Pancreas (tissue), 10 donors: ENCODE measurements at places on chromosomes 2 and 18. TPM values are rescaled to one million over a fixed set of nuclear protein-coding genes. Genes with fewer than 3 reads are reported as not detected.

DNA sequence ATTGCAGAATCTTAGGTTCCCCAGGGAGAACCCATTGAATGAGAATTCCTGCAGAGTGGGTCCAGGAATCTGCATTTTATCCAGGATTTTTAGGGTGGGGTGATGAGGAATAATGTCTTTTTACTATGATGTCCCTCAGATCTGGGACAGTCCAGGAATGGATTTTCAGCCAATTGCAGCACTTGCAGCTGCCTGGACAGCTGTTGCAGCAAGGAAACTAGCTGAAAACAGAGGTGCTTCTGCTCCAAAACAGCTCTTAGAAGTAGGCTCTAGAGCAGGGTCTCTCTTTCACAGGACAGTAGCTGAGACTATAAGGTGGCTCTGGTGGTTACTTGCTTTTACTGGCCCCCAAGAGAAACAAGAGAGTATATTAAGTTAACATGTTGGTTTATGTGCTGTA lies 9.1 kb downstream of the GLI2 start:
- no peak for DNase-seq

GRCh38 chr2:15073664-15074063 lies 441.1 kb downstream of the LRATD1 start:
- DNase-seq: no peak

- peak; percentile 17 for DNase-seq
These were observed 31.9 kb upstream of the GPC1 start for GRCh38 chr2:240403396-240404104.

GRCh38 chr18:6018671-6019070 lies 123.3 kb upstream of the TMEM200C start:
- DNase-seq: no peak

DNA sequence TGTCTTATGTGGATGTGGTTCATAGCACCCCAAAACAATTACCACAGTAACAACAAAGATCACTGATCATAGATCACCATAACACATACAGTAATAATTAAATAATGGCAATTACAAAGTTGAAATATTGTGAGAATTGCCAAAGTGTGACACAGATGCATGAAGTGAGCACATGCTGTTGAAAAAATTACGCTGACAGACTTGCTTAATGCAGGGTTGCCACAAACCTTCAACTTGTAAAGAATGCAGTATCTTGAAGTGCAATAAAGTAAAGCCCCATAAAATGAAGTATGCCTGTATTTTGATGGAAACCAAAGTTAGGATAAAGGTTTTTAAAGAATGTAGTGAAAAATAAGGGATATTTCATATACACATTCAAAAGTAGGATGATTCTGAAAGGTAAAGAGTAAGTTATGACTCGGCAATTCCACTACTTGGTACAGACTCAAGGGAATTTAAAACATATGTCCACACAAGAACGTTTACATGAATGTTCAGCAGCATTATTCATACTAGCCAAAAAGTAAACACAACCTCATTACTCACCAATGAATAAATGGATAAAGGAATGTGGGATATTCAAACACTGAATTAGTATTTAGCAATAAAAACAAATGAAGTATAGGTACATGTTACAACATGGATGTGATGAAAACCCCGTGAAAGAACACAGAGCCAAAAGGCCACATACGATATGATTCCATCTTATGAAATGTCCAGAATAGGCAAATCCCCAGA lies 61.6 kb downstream of the SCN9A start:
- no peak for DNase-seq

- no peak for DNase-seq
These were observed 36.3 kb downstream of the STAT4 start for GRCh38 chr2:191114403-191114886.

- DNase-seq: no peak
These were observed 59.9 kb downstream of the ABCB11 start for GRCh38 chr2:168971261-168971660.

DNA sequence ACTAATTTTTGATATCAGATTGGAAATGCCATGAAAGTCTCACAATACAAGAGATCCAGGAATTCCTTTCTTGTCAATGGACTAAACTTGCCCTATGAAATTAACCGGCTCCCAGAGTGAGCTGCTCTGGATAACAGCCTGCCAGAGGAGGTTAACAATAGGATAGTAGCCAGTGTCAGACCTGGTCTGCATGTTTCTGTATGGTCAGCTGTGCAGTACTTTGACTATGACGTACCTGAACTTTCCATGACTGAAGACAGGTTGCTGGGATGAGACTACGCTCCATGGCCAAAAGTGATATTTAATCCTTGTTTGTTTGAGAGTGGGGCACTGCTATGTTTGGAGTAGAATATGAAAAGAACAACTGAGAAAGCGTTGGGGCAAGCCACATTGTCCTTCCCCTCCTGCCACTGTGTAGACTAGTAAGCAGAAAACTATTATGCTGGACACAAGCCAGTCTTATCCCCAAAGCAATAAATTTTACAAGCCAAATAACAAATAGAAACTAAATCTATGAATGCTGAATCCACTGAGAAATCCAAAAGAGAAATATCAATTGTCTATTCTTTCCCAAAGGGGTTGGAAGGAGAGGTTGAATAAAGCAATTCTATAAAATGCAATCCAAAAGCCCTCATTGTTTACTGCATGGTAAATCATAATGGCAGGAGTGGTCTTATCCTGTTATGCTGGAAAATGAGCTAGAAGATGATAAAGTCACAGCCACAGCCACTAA lies 115.5 kb upstream of the CYP26B1 start:
- no peak for DNase-seq

DNA sequence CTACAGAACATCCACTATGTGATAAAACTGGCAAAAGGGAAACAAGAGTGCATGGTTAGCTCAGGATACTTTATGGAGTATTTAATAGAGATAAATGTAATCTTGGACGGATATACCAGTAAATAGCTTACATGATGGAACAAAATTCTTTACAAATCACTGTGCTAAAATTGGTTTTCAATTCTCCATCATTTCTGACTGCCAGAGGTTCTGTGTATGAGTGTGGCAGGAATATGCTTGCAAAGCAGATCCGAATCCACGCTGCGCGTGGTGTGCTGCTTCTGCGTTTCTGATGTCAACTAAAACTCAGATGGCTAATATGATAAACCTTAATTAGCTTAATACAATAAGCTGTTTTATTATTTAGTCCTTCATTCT lies 2.1 kb downstream of the ZNF532 start:
- DNase-seq: no peak

DNA sequence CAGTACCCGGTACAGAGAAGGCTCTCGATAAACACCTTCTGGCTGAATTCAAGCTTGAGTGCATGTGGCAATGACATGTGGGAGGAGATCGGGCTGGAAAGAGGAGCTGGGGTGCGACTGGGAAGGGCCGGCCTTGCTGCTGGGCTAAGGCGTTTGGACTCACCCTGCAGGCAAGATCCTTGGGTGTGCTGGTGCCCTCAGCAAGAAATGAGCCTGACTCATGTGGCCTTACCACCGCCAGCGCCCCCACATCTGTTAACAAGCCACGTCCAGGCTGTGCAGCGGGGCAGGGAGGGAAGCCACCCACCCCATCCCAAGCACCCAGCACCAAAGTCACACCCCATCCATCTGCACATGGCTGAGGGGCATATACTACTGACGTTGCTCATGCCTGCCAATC lies 1.3 kb downstream of the HS1BP3 start:
- no peak for DNase-seq

- DNase-seq: no peak
These were observed 132.8 kb downstream of the PARD3B start for GRCh38 chr2:204678031-204678430.

GRCh38 chr2:194602750-194603149 lies 1054.3 kb upstream of the SLC39A10 start:
- DNase-seq: no peak

DNA sequence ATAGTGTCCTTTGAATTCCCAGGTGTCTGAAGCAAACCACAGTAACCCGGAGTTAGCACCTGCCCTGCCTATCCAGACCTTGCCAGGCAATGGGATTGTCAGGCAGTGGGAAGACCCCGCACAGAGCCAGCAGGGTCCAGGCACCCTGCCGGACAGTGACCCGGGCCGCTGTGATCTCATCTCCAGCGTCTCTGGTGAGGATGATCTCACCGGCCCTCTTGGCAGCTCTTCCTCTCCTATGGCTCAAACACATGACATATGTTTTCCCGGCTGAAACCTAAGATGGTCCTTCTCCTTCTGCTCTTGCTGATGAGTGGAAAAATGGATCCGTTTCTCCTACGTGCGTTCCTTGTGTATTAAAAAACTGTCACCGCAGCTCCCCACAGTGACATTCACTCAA lies 75.1 kb downstream of the ACOXL start:
- no peak for DNase-seq

- DNase-seq: no peak
These were observed 151.8 kb downstream of the DNER start for GRCh38 chr2:229562472-229563127.

GRCh38 chr2:207119048-207119447 lies 46.7 kb downstream of the KLF7 start:
- no peak for DNase-seq

DNA sequence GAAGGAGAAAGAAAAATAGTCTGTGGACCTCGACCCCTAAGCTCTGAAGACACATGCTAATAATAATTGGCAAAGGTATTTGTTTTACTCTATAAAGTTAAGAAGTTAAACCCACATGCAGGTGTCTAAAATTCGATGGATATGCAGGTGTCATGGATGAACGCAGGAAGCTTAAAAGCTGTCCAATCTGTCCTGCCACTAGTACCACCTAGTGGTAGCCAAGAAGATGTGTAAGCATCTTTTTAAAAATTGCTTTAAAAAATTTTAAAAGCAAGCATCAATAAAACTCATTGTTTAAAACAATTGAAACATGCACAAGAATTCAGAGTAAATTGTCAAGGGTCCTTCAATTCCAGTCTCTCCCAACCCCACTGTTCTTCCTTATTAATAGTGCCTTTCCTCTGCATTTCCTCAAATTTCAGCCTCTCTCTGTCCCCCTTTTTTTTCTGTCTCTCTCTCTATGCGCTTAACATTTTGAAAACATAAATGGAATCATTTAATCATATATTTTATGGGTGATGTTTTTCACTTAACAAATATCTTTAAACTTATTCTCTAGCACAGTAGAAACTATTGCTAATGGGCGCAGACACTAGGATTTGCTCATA lies 30.6 kb upstream of the PPP3R1 start:
- DNase-seq: no peak

DNA sequence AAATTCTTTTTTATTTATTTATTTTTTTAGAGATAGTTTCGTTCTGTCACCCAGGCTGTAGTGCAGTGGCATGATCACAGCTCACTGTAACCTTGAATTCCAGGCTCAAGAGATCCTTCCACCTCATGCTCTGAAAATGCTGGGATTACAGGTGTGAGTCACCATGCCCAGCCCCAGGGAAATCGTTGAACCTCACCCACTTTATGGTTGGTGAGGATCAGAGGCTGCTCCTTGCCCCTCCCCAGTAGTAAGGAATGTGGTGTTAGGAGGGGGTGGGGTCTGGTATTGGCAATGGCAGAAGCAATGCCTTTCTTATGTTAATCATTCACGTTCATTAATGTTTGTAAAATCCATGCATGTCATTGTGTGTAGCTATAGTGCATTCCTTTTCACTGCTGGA lies 161.9 kb downstream of the SUCLG1 start:
- no peak for DNase-seq

DNA sequence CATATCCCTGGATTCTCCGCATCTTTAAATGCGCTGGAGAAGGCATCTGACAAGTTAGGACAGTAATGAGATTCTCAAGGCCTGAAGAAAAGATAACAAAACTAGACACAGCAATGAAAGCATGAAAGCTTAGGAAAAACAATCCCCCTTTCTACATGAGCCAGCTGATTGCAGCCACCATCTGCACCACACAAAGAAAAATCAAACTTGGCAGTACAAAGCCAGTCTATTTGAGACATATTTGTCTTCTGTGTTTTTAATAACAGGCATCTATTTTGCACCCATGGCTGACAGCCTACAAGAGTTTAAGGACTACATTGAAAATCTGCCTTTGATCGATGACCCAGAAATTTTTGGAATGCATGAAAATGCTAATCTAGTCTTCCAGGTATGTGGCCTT lies 83.6 kb downstream of the TRABD2A start:
- DNase-seq: no peak

DNA sequence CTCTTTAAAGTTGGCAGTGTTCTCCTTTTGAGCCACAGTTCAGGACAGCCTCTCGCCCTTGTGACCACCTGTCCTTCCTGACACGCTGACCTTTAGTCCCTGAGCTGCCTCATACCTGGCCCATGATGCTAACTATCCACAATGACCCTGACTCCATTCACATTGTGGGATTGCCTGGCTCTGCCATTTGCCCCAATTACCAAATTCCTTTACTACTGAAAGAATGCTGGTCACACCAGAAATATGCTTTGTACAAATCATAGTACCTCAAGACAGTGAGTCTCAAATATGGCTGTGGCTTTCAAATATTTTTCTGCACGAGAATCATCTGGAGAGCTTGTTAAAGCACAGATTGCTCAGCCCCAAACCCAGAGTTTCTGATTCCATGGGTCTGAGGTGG lies 54.2 kb downstream of the LTBP1 start:
- no peak for DNase-seq

GRCh38 chr18:10497206-10497749 lies 28.5 kb upstream of the NAPG start:
- no peak for DNase-seq

DNA sequence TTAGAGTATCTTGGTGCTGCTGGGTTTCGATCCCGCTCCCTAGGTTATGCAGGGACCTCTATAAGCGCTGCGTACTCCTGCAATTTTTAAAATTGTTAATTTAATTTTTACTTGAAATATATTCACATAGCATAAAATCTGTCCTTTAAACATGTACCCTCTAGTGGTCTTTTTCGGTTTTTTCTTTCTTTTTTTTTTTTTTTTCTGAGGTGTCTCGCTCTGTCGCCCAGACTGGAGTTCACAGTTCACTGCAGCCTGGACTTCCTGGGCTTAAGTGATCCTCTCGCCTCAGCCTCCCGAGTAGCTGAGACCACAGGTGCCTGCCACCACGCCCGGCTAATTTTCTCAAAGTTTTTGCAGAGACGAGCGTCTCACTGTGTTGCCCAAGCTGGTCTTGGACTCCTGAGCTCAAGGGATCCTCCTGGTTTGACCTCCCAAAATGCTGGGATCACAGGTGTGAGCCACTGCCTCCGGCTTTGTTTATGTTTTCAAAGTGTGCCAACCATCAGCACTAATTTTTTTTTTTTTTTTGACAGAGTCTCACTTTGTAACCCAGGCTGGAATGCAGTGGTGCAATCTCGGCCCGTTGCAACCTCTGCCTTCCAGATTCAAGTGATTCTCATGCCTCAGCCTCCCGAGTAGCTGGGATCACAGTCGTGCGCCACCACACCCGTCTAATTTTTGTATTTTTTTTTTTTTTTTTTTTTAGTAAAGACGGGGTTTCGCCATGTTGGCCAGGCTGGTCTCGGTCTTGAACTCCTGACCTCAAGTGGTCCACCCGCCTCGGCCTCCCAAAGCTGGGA lies 585 bp upstream of the MOB1A start:
- no peak for DNase-seq

The GAL3ST2 gene
- total RNA-seq: not detected

The RPIA gene
- total RNA-seq: 8.5 TPM

The IL1F10 gene
- total RNA-seq: not detected

The ALS2 gene
- 12.9 TPM for total RNA-seq

The RFTN2 gene
- 1.7 TPM for total RNA-seq

The TMEM150A gene
- 20.8 TPM for total RNA-seq

The TWIST2 gene
- total RNA-seq: 0.32 TPM
